Erythroblast (primary cell): ENCODE measurements at places on chromosomes 5 and 9.
A peak's percentile ranks its signal among the peaks of the same experiment; 100 is the strongest.

GRCh38 chr5:116013936-116014335, 18.3 kb upstream of the ARL14EPL start:
- no peak for DNase-seq

- no peak for DNase-seq
Measured at GRCh38 chr9:18793122-18793521, 239.9 kb downstream of the SAXO1 start.

DNA sequence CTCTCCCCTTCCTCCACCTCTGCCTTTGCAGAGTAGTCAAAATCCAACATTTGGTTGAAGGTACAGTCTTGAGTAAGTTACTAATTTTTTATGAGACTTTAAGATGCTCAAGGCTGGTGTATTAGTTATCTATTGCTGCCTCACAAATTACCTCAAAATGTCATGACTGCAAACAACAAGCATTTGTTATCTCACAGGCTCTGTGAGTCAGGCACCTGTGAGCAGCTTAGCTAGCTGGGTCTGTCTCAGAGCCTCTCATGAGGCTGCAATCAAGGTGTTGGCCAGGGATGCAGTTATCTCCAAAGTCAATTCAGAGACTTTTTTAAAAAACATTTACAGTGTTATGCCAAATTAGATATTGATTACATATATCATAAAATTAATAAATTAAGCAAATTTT, 371.3 kb upstream of the RGMB start:
- no peak for DNase-seq

- DNase-seq = no peak
Measured at GRCh38 chr9:79617395-79617794, 45.6 kb downstream of the TLE4 start.

GRCh38 chr9:126116351-126117157, 210.1 kb upstream of the MVB12B start:
- no peak for DNase-seq

- no peak for DNase-seq
Measured at GRCh38 chr5:174626369-174626920, 97.9 kb upstream of the MSX2 start.

GRCh38 chr9:110111868-110112267, 96.1 kb downstream of the C9orf152 start:
- no peak for DNase-seq

GRCh38 chr9:35548571-35548970, 56.5 kb upstream of the TESK1 start:
- DNase-seq = no peak

DNA sequence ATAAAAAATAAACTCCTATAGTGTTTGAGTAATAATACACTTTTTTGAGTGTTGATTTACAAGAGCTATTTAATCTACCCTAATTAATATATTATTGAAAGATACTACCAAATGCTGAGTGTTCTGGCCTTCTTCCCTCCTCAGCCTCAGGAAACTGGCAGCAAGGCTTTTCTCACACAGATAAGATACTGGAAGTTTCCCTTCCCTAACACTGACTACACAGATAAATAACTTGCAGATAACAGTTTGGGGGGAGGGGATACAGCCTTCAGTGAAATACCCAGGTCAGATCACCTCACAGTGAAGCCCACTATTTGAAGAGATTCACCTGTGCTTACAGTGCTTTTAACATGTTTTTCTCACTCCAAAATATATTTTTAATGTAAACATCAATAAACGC, 1.6 kb upstream of the NIPSNAP3A start:
- DNase-seq = peak; percentile 53
